Kidney glomerular epithelial cell (primary cell): ENCODE measurements at places on chromosomes 11 and 22.

- DNase-seq: no peak
Measured at GRCh38 chr22:48079505-48080290, 1317.2 kb downstream of the TBC1D22A start.

GRCh38 chr11:45922425-45923082 is at the start of gene LARGE2:
TSS of gene LARGE2 (plus strand) at chr11:45922656. CDS start at chr11:45922883, 227 bp downstream.
- no peak for DNase-seq

DNA sequence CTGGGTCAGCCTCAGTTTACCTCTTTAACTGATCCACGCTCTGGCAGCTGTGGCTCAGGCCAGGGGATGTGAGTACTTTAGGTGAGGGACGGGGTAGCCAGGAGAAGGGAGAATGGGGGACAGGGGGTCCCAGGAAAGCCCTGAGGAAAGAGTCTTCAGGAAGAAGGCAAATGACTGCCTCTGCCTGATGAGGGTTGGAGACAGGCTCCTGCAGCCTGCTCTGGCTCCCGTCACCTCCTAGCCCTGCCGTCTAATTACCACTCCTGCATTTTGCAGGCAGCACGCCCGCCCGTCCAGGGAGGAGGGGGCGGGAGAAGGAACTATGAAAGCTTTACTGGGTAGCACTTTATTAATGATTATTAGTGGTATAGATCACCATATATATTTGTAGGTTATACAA is 116.6 kb downstream of the CEP164 start:
- DNase-seq: no peak

- no peak for DNase-seq
Measured at GRCh38 chr11:59689015-59689414, 20.2 kb upstream of the PATL1 start.

DNA sequence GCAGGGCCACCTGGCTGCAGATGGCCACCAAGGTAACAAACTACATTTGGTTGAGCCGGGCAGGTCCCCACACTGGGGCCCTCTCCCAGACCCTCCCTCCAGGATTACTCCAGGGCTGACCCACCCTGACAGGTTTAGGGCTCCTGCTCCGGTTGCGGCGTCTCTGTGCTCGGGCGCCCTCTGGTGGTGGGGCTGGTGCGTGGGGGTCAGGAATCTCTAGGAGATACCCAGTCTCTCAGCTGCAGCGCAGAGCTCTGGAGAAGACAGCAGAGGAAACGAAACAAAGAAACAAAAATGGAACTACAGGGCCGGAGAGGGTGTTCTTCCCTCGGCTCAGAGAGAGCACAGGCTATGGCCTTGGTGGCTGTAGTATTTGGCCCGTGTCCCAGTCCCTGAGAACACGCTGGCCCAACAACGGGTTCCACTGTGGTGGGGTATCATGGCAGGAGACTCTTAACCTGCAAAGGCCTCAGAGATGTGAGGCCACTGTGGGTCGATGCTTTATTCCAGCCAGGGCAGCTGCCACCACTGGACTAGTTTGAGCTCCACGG is 2.4 kb downstream of the C11orf96 start:
- DNase-seq: no peak

- DNase-seq: no peak
Measured at GRCh38 chr11:2777386-2777785, 77.6 kb upstream of the KCNQ1OT1 start.

DNA sequence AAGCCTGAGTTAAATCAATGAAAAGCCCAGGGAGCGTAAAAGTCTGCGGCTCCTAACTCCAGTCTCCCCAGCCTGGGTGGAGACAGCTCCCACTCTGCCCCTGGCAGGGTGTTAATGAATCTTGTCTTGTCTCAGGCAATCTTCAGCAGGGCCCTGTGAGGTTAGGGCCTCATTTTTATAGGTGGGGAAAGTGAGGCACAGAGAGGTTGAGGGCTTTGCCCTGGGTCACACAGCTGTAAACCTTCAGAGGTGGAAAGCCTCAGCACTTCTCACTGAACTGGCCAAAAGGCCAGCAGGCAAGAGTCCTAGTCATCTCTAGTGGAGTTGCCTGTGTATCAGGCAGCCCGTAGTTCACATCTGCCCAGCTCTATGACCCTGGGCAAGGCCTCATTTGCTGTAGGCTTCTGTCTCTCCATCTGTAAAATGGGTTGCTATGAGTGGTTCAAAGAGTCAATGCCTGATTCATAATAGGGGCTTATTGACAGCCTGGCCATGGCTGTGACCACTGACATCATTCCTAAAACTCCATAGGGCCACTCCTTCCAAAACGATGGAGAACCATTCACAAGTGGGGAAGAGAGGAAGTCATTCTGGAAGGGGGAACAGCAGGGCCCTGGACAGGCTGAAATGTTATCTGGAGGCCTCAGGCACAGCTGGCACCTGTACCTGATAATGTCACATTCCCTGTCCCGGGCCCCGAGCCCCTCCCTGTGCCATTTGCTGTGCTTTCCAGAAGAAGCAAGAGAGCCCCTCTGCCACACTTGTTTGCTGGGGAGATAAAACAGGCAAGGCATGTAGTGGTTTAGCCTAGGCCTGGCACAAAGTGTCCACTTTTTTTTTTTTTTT is 6.0 kb downstream of the CBX7 start:
- no peak for DNase-seq

DNA sequence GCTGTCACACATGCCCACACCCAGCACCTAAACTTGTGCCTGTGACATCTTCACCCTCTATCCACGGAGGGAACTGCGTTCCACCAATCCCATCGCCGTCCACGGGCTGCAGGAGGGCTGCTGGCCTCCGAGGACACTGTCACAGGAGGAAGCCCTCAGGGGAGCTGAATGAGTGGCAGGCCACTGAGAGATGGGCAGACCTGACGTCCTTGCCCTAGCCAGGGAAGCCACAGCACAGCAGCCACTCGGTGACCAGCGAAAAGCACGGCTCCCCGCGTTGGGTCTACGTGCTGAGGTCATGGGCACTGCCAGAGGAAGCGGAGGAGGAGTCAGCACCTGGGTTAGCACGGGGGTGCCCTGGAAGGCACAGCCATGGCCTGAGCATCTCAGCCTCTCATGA is 50.5 kb downstream of the IGSF9B start:
- DNase-seq: no peak

DNA sequence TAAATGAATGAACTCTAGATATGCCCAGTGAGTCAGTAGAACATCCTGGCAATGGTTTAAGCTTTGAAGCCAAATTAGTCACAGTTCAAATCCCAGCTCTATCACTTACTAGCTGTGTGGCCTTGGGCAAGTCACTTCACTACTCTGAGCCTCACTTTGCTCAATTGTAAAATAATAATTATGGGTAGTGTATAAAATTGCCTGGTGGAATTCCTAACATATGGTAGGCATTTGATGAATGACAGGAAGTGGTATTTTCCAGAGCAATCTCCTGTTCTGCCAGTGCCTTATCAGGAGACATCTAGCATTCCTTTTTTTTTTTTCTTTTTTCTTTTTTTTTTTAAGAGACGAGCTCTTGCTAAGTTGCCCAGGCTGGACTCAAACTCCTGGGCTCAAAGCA is 13.0 kb downstream of the SCN4B start:
- no peak for DNase-seq

DNA sequence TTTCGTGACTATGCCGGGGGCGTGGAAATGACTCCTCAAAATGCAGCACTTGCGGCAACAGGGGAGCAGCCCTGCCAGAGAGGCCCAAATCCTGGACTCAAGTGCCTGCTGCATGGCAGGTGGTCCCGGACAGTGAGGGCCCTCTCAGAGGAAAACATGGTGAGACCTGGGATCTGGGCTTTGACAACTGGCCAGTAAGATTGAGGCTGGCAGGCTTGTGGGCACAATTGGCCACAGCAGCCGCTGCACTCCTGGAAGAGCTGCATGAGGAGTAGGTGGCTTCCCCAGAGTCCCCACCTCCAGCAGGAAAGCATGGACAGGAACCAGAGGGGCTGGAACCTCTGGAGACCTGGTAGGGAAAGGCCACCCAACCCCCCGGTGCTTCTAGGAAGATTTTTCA is 13.4 kb downstream of the LINC01488 start:
- DNase-seq: no peak

- DNase-seq: no peak
Measured at GRCh38 chr11:19864141-19865140, 151.8 kb downstream of the NAV2 start.

DNA sequence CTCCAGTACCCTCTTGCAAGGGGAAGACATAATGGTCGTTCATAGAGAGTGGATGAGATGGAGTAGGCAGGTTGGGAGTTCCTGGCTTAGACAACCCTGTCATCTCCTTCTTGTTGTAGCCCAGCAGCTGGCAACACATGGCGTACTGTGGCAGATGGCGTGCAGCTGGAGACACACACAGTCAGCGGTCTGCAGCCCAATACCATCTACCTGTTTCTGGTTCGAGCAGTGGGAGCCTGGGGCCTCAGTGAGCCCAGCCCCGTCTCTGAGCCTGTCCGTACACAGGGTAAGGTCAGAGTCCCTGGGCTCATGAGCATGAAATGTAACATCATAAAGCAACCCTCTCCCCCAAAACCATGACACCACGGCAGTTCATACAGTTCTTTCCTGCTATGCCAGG is 8.7 kb downstream of the ROBO3 start:
- no peak for DNase-seq
